EL (cell line): ENCODE measurements at places on chromosomes 6 and 20.

GRCh38 chr20:36463212-36464061 lies 77.9 kb upstream of the MYL9 start:
- no peak for DNase-seq

DNA sequence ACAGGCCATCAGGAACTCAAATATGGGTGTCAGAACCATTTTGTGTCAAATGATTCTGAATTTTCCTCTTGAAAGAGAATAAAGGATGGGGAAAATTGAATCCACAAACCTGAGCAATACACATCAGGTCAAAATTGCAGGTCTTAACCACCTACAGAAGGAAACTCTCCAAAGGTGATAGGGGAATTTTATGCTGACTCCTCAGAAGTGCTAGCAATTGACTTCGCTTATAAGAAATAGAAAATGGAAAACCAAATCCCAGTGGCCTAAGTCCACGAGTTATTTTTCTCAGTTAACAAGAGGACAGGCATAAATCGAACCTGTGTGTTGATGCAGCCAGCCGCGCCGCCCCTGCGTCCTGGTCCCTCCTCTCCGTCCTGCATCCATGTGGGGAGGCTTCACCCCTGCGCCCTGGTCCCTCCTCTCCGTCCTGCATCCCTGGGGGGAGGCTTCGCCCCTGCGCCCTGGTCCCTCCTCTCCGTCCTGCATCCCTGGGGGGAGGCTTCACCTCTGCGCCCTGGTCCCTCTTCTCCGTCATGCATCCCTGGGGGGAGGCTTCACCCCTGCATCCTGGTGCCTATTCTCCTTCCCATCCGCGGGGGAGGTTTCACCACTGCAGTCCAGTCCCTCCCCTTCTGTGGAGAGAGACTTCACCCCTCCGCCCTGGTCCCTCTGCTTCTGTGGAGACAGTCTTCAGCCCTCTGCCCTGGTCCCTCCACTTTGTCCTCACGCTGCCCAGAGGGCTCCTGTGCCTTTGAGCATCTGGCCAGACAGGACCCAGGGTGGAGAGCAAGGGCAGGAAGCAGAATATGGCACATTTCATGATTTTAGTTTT lies 230.3 kb downstream of the SMOC2 start:
- no peak for DNase-seq

DNA sequence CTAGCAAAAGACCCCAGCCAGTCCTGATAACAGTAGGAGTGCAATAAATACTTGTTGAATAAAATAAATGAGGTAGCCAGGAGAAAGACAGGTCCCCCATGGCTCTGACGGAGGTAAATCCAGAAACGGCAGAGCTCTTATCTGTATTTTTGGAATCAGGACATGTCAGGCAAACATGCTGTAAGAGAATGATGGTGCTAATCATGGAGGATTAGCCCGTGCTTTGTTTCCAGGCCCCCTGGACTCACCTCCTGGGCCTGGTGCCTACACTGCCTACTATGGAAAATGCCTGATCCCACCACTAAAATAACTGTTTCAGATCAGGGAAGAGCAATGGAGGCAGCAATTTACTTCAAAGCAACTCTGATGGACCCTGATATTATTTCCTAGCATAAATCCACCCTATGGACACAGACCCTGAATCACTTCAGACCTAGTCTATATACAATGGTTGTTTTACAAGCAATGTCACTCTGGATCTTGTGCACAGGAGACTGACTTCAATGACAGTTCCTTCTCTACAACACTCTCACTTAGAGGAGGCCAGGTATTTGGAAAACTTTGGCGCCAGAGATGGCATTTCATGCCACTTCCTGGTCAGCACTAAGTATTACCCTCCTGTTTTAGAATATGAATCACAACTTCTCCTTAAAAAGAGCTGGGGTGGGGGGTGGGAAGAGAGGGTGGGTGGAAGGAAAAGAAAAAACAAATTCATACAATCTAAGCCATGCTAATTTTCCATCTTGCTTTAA lies 6.4 kb downstream of the MRPL14 start:
- no peak for DNase-seq

- DNase-seq, result peak; percentile 69
Measured at GRCh38 chr20:10171864-10172751, 46.5 kb upstream of the SNAP25 start.

DNA sequence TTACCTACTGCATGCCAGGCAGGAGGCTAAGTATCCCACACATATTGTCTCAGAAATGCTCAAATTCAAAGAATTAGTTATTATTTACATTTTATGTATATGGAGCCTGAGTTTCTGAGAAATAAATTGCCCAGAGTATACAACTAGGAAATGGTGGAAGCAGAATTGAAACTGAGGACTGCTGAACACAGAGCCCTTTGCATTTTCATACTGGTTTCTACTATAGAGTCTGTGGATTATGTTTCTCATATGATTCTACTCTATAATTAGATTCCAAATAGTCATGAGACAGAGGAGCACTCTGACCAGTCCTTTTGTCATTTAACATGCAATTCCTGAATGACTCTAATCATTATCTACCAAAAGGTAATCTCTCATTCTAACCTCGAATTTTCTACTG lies 254.3 kb downstream of the LMBRD1 start:
- no peak for DNase-seq

GRCh38 chr6:110589865-110590513 lies 113.6 kb upstream of the SLC22A16 start:
- no peak for DNase-seq

GRCh38 chr6:169763881-169764280 lies 12.5 kb downstream of the ERMARD start:
- no peak for DNase-seq

- peak; percentile 8 for DNase-seq
Measured at GRCh38 chr6:154111025-154111424, 72.0 kb downstream of the OPRM1 start.

GRCh38 chr6:138194287-138194686 lies 24.0 kb downstream of the PBOV1 start:
- no peak for DNase-seq

DNA sequence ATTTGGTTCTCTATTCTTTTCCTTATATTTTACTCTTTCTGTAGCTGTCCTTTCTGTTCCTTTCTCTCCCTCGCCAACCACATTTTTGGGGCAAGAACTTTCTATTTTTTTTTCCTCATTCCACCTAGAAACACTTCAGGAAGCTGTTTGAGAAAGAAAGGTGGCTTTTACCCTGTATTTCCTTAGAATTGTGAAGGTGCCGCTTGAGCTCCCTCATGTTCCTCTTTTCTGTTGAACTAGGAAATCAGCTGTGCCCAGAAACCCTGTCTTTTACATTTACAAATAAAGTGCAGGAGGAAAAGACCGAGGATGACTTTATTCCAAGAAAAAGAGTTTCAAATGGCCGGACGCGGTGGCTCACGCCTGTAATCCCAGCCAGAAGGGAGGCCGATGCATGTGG lies 38.2 kb downstream of the OR2B2 start:
- no peak for DNase-seq
